ENCODE measurements at places on chromosomes 3 and 15. TPM values are rescaled to one million over a fixed set of nuclear protein-coding genes. Genes with fewer than 3 reads are reported as not detected.

CELSR3 gene
- 67.9 TPM for total RNA-seq

CSTA gene
- not detected for total RNA-seq

RTP1 gene
- total RNA-seq, result 0.31 TPM

CCR8 gene
- not detected for total RNA-seq

HRG gene
- total RNA-seq, result not detected

BCHE gene
- total RNA-seq, result 14.1 TPM
